Fibroblast of pulmonary artery (primary cell): ENCODE measurements at places on chromosomes 1 and 21.
A peak's percentile ranks its signal among the peaks of the same experiment; 100 is the strongest.

DNA sequence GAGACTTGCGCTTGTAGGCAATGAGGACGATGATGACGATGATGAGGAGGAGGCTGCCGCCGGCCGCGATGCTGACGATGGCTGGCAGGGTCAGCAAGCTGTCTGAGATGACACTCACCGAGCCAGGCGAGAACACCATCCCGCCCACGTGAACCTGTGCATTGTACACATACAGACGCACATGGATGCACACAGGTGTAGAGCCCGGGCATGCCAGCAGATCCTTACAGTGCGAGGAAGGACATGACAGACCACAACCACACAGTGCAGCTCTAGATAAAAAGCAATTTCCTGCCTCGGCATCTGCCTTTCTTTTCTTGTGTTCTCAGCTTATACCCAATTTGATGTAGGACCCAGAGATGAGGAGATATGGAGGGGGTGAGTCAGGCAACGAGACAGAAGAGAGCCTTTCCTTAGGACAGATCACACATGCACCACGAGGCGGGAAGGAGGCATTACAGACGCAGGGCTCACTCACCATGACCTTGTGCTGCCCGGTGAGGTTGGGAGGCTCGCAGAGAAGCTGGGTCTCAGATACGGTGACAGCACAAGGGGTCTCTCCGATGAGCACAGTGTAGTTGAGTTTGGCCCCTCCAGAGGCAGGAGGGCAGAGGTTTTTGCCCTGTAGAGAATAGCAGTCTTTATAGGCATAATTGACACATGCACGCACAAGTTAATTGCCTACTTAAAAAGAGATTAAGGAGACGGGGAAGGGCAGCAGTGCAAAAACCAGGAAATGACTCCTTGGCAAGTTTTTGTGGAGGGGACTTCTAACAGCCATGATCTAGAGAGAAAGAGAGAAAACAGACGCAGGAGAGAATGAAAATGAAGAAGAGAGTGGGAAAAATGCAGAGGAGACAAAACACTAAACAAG lies 133.9 kb upstream of the CD34 start:
- DNase-seq, result no peak

DNA sequence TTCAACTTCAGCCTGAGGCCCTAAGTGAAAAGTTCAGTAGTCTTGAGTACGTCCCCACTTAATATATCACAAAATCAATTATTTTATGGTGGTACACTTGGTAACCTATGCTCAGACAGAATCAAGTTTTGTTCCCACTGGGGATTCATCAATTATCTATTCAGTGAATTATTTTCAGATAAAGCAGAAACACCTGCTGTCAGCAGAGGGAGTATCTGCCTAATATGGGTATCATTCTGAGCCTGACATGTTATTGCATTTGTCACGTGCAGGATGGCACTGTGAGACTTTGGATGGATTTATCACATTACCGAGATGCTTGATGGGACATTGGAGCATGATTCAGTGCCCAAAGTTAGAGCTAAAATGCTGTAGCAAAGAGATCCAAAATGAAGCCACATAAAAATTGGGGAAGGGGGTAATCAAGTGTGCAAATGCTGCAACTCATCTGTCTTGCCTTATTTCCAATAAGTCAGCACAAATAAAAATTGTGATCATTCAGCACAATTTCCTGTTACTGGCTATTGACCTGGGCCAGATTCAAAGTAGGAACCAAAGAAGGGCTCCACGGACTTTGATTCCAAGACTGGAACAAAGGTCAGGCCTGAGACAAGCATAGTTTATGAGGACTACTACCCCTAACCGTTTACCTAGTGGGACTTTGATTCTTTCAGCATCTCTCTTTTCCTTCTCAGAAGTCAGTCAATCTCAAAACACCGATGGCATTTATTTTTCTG lies 657.6 kb downstream of the LMO4 start:
- no peak for DNase-seq

DNA sequence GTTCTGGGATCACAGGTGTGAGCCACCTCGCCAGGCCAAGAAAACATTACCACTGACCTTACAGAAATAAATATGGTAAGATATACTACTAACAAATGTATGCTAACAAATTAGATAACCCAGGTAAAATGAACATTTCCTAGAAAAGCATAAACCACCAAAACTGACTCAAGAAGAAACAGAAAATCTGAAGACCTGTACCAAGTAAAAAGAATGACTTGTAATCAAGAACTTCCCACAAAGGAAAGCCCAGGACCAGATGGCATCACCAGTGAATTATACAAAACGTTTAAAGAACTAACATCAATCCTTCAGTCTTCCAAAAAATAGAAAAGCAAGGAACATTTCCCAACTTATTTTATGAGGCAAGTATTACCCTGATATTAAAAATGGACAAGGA lies 29.3 kb downstream of the USP24 start:
- no peak for DNase-seq

GRCh38 chr1:94636624-94637023 lies 95.1 kb upstream of the F3 start:
- peak; percentile 76 for DNase-seq

- DNase-seq, result no peak
These were observed 19.3 kb downstream of the TNFRSF1B start for GRCh38 chr1:12185918-12186678.

DNA sequence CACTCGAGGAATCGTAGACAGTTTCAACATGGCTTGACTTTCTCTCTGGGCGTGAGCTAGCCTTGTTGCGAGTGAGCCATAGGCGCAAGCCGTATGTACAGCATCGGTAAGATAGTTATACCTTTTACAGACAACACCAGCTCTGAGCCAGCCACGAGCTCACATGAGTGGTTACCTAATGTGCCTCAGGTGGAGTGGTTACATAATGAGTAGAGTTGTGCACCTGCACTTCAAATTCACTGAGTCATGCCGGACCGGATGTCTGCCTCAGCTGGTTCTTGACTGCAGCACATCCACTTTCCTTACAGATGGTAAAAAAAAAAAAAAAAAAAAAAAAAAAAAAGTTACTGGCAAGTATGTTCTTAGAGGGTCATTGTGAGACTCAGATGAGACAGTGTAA lies 360.4 kb upstream of the NR5A2 start:
- DNase-seq, result no peak

DNA sequence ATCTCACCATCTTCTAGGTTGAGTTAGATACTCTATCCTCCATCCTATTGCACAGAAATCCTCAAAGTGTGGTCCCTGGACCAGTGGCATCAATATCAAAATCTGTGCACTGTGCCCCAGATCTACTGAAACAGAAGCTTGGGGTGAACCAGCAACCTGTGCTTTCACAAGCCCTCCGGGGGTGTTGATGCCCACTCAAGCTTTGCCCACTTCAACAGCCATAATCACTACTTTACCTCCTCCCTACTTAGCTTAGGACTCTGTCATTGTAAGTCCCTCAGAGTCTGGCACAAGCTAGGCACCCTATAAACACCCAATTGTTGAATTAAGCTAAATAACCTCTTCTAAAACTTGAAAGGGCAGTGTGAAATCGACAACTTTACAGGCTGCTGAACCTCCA lies 144.2 kb upstream of the SOD1 start:
- DNase-seq, result no peak

GRCh38 chr1:204131978-204132377 lies 19.9 kb downstream of the ETNK2 start:
- DNase-seq, result no peak

DNA sequence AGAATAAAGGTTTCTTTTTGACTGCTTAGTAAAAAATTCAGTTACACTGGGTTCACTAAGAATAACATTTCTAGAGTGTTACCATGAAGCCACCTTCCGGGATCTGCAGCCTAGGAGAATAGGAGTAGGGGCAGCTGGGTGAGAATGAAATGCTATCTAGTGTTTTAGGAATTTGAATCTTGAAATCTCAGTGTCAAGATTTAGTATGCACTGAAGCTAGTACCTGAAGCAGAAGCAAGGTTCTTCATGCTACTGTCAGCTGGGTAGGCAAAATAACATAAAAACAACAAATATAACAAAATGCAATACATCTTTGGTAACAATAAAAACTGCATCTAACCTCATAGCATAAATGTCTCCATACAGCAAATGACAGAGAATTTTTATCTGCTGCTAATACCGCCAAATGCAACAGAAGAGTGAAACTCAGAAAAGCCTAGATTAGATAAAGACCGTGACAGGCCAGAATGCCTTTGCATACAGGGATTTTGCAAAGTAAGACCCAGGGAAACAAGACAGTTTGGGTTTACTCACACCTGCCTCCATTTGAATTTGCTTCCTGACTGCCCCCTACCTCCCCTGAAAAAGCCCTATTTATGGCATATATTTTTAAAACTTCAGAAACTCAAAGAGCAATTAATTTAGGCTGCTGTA lies 58.2 kb downstream of the GADD45A start:
- DNase-seq, result no peak

- DNase-seq, result no peak
These were observed 21.3 kb downstream of the VAV3 start for GRCh38 chr1:107943694-107944093.

DNA sequence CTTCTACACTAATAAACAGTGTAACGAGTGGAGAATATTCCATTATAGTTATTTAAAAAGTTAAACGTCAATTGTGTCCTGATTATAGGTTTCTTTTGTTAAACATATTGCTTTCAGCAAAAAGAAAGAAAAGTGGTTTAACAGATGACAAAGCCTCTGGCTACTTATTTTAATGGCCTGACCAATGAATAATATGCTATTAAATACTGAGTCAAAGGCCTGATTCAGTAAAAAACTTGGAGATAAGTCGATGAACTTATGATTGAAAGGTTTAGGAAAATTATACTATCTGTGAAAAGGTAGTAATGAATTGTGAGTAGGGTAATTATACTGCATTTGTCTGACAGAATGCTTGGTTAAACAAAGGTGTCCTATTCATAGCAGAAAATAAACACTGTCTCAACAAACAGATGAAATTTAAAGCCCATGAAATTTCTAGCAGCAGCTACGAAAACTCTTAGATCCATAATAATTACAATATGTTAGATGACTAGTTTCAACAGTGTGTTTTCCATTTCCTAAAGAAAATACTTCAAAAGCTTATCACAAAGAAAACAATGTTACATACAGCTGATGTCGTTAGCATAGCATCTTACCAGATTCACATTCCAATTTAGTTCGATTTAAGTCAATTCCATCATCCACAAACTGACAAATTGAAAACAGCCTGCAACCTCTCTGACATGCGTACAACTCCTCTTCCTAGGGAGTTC lies 6.2 kb downstream of the TMEM59 start:
- peak; percentile 18 for DNase-seq

DNA sequence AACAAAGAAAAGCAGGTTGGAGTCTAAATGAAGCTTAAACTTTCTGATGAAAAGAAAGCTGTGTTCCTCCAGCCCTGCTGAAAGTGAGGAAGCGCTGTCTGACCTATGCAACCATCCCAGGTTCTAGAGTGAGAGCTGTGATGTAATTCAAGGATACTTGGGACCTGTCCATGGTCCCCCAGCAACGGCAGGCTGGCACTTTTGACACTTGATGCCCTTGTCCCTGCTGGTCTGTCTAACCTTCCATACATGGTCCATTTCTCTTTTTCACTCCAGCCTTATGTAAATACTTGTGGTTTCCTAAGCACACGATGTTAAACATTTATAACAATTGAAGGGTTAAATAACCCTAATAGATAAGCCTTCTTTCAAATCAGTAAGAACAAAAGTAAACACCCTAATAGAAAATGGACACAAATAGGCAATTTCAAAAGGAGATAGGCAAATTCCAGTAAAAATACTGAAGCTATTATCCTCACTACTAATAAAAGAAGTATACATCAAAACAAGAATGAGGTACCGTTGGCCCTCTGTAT lies 17.7 kb upstream of the KDM4A start:
- no peak for DNase-seq

- no peak for DNase-seq
These were observed 31.3 kb downstream of the MAN1C1 start for GRCh38 chr1:25647863-25648262.

GRCh38 chr1:54976747-54977146 lies 3.7 kb upstream of the TMEM61 start:
- no peak for DNase-seq

DNA sequence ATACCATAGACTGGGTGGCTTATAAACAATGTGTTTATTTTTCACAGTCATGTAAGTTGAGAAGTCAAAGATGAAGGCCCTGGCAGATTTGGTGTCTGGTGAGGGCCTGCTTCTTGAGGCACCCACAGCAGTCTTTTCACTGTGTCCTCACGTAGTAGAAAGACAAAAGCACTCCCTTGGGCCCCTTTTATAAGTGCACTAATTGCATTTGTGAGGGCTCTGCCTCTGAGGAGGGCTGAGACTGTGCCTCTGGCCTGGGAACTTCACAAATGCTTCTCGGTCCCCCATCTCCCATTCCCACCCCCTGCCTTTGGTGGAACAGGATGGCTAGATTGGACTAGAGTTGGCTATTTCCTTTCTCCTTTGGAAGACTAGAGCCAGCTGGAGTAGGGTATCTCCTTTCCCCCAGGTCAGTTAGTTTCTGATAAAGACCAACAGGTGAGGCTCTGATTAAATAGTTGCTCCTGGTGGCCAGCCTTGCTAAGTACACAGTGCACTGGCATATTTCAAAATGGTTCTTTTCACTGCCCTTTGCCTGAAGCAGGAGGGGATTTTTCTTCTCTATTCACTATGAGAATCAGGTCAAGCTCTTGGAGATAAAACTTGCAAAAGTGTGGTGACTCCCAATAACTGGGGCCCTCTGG lies 82.9 kb downstream of the PLPPR4 start:
- DNase-seq, result no peak

DNA sequence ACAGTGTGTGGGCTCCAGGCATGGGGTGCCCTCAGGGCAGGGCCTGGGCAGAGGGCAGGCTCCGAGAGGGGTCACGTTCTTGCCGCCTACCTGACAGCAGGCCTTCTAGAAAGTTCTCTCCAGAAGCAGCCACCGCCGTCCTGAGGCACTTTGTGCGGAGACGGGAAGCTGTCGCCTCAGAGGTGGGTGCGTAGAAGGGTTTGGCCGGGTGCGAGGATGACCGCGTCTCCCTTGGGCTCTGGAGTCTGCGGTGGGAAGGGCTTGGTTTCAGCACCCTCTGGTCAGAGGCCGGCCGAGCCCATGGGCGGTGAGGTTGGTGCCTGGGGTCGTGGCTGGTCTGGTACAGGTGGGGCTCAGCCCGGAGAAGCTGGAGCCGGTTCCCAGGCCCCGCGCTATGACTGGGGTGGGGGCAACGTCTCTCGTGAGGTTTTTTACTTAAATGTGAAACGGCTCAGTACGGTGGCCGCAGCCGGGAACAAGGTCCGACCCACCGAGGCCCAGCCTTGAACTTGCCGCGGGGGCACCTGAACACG lies 10.1 kb upstream of the TTLL10 start:
- no peak for DNase-seq

GRCh38 chr21:14545906-14546480 lies at the start of gene SAMSN1:
Gene SAMSN1, minus strand, starts transcription at chr21:14546315. Its CDS starts 54 bp downstream, at chr21:14546261.
- DNase-seq, result peak; percentile 45

- DNase-seq, result no peak
These were observed 6.7 kb upstream of the PADI6 start for GRCh38 chr1:17365293-17365692.
